G401 (cell line): ENCODE measurements at places on chromosomes 3 and 15. TPM values are rescaled to one million over a fixed set of nuclear protein-coding genes. Genes with fewer than 3 reads are reported as not detected.

TGM4 gene
- total RNA-seq, result not detected in 2 replicates

DNA sequence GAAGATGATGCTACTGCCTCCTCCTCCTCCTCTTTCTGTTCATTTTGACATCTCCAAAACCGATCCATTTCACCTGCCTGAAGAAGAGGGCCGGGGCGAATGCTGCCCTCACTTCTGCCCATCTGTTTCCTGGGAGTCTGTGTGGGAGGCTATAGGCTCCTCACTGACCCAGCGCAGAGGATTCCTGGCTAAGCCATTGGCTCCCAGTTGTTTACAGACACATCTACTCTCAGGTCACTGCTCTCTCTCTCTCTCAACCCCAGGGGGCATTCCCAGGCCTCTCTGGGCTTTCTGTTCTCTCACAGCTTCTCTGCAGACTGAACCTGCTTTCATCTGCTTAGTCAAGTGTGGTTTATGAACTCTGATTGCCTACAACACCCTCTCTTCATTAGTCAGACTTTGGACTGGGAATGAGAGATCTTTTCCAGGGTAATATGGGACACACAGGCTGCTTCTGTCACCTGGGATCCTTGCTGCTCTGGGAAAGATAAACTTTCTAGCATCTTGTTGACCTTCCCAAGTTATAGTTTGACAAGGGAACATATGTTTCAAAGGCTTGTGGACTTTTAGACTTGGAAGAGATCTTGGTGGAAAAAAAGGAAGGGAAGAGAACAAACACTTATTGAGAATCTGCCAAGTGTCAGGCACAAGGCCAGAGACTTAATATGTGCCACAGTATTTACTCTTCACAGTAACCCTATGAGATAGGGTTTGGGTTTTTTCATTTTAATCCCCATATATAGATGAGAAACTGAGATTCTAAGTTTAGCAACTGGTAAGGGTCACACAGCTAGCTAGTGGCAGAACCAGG is 30.2 kb upstream of the USP3 start:
- peak; percentile 37 for DNase-seq

GASK1A gene
- total RNA-seq, result not detected in 2 replicates

GRCh38 chr3:143884861-143885260 is 36.6 kb upstream of the SLC9A9 start:
- no peak for DNase-seq

AADAC gene
- not detected in 2 replicates for total RNA-seq

DNA sequence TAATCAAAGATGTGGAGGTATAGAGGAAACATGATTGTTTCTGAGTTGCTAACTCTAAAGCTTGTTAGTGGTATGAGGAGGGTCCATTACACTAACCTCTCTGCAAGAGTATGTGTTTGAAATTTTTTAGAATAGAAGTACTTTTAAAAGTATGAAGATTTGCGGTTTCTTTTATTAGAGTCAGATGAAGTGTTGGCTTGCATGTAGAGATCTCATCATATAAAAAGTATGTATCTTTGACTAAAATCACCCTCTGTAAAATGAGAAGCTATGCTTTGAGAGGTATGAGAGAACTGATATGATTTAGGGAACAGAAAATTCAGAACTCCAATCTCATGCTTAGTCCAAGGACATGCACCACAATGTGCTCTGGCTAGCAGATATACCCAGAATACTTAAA is 140.4 kb upstream of the MBNL1 start:
- no peak for DNase-seq

GRCh38 chr15:77035584-77035983 is 35.3 kb downstream of the TSPAN3 start:
- DNase-seq, result no peak

DNA sequence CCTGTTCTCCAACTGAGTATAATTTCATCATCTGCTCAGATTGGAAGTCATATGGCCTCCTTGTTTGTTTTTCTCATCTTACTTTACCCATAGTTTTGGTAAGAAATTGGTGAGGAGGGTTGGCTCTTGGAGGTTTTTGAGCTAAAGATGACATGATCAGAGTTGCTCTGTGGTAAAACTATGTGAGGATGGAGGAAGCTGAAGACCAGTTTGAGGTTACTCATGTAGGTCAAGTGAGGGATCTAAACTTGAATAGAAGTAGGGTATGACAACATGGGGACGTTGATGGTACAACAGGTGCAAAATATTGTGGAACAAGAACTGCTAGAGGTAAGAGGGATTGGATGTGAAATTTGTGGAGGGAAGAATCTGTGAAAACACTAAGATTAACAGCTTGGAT is 87.7 kb upstream of the NEO1 start:
- DNase-seq, result no peak

TMCO5A gene
- not detected in 2 replicates for total RNA-seq

- no peak for DNase-seq
These were observed 201.6 kb upstream of the CMC1 start for GRCh38 chr3:28039829-28040228.

FGF7 gene
- not detected in 2 replicates for total RNA-seq

GRCh38 chr15:32682977-32683630 is 34.7 kb upstream of the GREM1 start:
- no peak for DNase-seq

GRCh38 chr3:94513600-94513999 is 450.7 kb downstream of the NSUN3 start:
- no peak for DNase-seq

ALDH1L1 gene
- total RNA-seq, result not detected in 2 replicates

- DNase-seq, result peak; percentile 58
These were observed 3.0 kb upstream of the MAP1A start for GRCh38 chr15:43514241-43515057.

- no peak for DNase-seq
These were observed 65.8 kb upstream of the FLNB start for GRCh38 chr3:57942388-57942787.

- DNase-seq, result no peak
These were observed 30.7 kb upstream of the CCDC54 start for GRCh38 chr3:107346564-107346963.

- no peak for DNase-seq
These were observed 20.6 kb upstream of the SPTBN5 start for GRCh38 chr15:41914411-41914810.

ACTRT3 gene
- total RNA-seq, result 2.7 and 3.8 TPM in 2 replicates

DNA sequence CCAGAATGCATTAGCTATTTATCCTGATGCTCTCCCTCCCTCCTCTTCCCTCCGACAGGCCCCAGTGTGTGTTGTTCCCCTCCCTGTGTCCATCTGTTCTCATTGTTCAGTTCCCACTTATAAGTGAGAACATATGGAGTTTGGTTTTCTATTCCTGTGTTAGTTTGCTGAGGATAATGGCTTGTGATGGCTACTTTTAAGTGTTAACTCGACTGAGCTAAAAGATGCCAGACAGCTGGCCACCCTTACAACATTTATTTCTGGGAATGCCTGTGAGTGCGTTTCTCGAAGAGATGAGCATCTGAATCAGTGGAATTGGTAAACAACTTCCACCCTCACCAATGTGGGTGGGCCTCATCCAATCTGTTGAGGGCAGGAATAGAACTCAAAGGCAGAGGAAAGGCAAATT is 24.7 kb upstream of the TM2D3 start:
- peak; percentile 91 for DNase-seq

- no peak for DNase-seq
These were observed 584 bp upstream of the LARS2 start for GRCh38 chr3:45387636-45388348.

DNA sequence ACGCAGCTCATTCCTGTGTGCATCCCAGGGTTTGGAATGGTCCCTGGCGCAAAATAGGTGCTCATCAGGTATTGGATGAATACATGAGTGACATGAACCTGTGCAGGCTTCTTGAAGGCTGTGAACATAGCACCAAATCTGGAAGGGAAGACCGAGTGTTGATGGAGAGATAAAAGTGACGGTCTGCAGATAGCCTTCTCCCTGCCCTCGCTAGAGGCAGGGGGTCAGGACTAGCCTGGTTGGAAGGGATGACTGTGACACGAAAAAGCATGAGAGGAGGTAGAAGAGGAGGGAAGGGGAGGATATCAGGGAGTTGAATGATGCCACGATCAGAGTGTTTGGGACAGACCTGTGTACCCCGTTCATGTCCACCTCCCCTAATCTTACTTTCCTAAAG is 267.1 kb downstream of the XXYLT1 start:
- no peak for DNase-seq
